ENCODE measurements at places on chromosomes 5 and 9. TPM values are rescaled to one million over a fixed set of nuclear protein-coding genes. Genes with fewer than 3 reads are reported as not detected.

DNA sequence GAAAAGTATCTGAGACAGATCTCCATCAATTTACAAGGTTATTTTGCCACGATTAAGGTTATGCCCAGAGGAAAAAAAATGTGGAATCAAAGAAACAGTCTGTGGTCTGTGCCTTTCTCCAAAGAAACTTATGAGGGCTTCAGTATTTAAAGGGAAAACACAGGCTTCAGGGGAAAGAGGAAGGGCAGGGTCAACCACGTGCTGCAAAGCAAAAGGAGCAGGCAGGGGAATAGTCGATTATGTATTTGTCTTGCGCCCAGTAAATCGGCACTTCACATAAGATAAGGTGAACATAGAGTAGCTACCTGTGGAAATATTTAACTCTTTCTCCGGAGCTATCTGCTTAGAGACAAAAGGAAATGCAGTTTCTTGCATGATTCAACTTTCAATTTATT, 343.7 kb downstream of the RAB3C start:
- DNase-seq = no peak

GRCh38 chr5:172700365-172701290, 59.6 kb downstream of the NEURL1B start:
- DNase-seq = no peak

DNA sequence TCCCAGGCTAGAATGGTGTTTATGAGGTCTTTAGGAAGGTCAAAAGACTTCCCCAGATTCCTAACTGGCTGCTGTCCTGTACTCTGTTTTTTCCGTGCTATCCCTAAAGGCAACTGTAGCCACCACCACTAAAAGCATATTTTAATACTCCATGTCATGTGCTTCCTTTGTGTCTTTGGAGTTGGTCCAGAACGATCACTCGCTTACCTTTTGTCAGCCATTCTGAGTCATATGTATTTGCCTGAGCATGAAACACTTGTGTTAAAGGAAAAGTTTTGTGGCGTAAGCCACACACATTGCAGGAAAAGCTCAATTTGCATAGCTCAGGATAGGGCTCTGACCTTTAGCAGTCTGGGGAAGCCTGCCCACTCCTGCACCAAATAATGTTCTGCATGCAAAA, 299.6 kb downstream of the NTRK2 start:
- no peak for DNase-seq

The LCN10 gene
- total RNA-seq = not detected

The HACD4 gene
- 0.65 TPM for total RNA-seq

The OBP2B gene
- total RNA-seq = not detected

DNA sequence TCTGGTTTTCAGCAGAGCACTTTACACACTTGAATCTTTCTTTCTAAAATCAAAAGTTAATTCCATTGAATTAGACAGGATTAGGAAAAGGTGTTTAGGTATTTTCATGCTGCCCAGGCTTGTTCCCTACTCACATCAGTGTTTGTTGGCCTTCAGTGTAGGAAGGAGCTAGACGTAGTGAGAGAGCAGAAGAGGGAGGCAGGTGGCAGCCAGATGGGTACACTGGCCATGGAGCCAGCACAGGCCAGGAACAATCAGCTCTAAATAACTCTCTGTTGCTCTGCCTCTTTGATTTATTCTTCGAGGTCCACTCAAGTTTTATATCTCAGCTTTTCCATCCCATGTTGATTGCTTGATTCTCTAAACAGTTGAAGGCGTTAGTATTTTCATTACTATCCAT, 529.6 kb downstream of the PSAT1 start:
- no peak for DNase-seq

DNA sequence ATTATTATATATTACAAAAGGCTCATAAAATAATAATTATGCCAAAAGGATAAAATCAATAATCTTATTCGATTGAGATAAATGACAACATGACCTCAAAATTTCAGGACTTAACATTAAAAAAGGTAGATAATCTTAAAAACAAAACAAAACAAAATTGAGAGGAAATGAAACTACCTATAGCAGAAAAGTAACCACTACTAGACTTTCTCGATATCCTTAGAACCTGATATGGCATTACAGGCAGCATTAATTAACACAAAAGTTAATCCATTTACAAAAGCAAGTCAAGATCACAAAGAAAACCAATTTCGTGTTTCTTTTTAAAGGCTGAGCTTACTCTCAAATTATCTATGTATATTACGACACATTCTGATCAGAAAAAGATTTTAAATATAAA, 29.9 kb downstream of the TMEM161B start:
- no peak for DNase-seq

DNA sequence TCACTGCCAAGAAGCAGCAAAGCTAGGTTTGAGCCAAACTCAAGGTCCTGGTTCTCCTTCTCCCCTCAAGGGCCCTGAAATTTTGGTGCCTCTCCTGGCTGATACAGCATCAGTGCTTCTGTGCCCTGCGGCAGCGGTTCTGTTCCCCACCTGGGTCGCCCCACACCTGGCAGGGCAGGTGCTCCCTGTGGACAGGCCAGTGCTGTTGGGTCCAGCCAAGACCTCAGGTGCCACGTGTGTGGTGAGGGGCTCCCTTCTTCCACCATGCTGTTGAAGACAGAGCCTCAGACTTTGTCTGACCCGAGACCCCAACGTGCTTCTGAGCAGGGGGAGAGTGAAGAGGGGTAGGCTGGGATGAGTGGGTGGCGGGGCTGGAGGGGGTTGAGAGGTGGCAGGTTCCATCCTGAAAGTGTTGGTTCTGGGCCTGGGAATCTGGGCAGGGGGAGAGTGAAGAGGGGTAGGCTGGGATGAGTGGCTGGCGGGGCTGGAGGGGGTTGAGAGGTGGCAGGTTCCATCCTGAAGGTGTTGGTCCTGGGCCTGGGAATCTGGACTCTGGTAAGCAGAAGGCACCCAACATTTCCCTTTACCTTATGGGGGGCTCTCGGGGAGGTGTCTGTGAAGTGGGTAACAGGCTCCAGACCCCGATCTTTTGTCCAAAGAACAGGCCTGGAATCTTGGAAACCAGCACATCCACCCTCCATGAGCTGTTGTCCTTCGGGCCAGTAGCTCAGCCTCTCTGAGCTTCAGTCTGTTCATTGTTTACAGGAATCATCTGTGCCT, 2.3 kb downstream of the PLEKHG4B start:
- DNase-seq = no peak

GRCh38 chr9:13719446-13719845, 440.0 kb upstream of the MPDZ start:
- no peak for DNase-seq

- no peak for DNase-seq
These were observed 45.4 kb downstream of the MFAP3 start for GRCh38 chr5:154084062-154084639.

DNA sequence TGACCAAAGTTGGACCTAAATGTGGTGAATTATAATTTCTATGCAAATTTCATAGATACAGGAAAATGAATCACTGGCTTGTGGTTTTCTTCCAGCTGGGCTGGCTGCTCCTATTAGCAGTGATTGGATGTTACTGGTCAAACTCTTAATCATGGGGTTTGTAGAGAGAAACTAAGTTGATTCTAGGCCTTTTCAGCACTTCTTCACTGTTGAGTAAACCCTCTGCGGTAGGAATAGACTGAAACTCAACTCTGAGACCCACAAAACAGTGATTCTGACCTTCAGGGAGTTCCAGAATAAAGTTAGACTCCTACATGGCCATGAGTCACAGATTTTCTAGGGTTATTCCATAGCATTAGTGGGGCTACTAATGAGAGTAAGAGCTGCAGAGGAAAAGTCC, 47.9 kb upstream of the FKTN start:
- DNase-seq = peak; percentile 74

DNA sequence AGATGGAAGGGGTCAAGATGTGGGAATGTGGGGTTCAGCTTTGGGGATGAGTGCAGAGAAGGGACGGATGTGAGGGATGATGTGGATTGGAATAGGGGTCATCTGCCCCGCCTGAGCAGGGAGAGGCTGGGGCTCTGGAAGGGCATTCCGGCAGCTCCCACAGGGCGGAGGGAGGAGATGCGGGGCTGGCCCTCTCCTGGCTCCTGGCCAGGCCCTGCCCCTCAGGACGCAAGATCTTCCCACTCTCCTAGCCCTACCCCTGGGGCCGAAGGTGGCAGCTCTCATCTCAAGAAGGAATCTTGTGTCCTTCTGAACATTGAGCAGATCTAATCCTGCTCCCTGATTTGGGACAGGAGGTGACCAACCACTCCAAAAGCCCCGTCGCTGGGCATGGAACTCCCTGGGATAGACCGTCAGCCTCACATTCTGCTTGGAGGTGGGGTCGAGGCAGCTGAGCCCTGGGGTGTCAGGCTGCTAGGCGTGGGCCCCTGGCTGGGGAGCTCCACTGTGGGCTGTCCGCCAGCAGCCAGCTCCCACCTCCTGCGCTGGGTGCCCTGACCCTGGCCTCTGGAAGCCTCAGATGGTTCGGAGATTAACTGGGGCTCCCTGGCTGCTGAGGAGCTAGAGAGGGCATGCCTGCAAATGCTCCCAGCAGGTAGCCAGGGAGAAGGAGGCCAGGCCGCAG, 125.2 kb downstream of the ZNF354C start:
- no peak for DNase-seq

- DNase-seq = no peak
These were observed 22.3 kb downstream of the TRIM7 start for GRCh38 chr5:181182651-181183050.

DNA sequence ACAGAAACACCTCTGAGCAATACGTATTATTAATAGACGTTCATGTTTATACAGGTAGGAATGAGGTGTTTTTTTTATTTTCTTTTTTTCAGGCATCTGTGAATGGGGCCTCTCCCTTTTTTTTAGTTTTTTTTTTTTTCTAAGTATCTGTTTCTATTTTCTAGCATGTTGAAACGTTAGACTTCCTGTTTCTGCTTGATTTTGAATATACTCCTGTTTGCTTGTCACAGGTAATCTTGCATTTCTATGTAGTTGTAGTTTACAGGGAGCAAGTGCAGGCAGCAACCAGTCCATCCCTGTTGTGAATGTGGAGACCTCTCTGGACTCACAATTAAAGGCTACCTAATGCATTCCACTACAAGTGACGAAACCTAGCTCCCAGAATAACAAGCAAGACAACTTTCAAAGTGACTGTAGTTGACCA, 22.8 kb upstream of the TNFAIP8 start:
- no peak for DNase-seq

- DNase-seq = no peak
These were observed 586.6 kb upstream of the TLE4 start for GRCh38 chr9:78985084-78985738.

DNA sequence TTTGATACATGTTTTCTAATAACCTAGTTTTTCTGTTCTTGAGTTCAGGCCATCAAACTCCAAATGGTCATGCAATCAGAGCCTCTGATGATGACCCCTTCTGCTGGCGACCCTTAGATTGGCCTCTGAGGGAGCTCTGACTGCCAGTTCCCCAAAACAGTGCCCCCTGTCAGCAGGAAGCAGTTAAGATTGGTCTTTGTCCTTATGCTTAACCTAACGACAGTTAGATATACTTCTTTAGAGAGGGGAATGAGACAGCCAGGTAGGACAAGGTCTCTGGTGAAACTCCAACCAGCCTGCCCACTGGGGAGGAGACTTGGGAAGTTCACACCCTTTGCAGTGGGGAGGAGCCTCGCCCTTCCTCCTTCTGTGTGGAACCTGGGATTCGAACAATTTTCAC, 390.4 kb upstream of the KIF2A start:
- no peak for DNase-seq

- DNase-seq = no peak
These were observed 180.3 kb downstream of the BNC2 start for GRCh38 chr9:16690205-16690604.

DNA sequence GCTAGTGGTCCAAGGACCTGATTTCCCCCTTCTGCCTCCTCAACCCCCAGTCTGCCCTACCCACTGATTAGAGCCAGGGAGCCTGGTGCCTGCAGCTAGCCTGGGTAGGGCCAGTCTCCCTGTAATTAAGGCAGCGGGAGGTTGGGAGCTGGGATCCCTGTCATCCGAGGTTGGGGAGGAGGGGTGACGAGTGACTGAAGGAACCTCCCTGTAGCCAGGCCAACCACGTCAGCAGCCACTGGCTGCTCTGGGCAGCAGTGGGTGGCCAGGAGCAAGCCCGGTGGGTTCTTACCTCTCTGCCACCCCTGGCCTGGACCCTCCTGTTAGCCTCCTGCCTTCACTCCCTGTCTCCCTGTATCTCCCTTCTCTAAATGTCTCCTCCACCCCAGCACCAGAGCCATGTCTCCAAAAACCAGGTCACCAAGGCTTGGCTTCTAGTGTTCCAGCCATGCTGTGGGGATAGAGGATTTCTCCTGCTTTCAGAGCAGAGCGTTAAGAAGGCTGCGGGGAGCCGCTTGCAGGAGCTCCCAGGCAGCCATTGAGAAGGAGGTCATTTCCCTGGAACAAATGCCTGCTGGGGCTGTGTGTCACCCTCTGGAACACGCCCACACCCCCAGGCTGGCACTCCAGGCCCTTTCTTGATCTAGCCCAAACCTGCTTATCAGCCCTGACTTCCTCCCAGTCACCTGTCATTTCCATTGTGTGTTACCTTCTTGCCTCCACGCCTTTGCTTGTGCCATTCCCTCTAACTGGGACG, 65.0 kb upstream of the GGTA1 start:
- no peak for DNase-seq

DNA sequence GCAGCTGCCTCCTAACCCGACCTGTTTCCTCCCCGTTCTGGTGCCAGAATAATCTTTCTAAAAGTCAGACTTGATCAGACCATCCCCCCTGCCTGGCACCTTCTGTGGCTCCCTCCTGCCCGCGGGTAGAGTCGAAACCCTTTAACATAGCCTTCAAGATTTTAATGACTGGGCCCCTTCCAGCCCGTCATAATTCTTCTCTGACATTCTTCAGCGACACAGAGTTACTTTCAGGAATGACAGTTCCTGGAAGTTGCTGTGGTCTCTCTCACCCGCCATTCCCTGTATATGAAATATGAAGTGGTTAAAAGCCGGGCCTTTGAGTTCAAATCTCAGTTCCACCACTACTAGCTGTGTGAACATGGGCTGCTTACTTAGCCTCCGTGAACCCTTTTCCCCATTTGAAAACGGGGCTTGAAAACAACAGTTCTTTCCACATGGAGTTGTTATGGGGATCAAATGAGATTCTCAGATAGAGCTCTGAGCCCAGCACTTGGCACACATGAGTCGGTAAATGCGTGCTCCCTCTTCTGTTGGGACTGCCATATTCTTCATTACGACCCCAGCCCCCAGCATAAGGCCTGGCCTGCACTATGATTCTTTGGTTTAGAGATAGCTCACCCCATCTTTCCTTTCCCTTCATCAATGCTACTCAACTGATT, 737 bp downstream of the NANS start:
- DNase-seq = peak; percentile 38

- no peak for DNase-seq
These were observed 23.9 kb upstream of the PPP2R2B start for GRCh38 chr5:146902471-146902870.

The SLC6A18 gene
- total RNA-seq = not detected

All from lung microvascular endothelial cell (primary cell).